GM13977 (cell line): ENCODE measurements at places on chromosomes 5 and 9.

DNA sequence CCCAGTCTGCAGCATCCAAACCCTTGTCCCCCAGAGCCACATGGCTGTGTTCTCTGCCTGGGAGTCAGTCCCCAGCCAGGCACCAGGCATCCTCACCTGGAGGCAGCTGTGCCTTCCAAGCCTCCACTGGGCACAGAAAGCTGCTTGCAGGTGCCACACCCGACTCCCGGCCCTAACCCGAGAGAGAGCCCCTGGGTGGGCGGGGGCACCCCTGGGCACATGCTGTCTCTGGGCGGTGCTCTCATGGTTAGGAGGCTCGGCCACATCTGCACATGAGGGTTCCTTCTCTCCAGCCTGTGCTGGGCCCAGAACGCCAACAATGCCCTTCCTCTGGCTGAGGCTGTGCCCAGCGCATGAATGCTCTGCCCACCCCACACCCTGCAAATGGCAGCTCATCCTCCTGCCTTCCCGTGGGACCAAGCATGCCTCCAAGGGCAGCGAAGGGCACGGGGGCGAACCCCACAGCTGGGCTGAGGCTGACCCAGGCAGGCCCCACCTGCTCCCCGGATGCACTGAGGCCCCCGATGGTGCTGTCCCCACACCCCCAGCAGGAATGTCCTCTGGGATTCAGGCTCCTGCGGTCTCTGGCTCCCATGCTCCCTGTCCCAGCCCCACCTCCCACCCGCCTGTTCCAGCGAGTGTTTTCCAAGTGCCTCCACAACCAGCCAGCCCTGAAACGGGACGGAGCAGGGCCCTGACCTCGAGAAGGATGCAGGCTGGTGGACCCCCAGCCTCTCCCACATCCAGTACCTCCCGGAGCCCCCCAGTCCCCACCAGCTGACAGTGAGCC, 22.5 kb upstream of the CAMSAP1 start:
- DNase-seq: no peak

- no peak for DNase-seq
Measured at GRCh38 chr5:90983148-90983547, 400.0 kb downstream of the ARRDC3 start.

GRCh38 chr5:78328585-78329173, 31.7 kb upstream of the SCAMP1 start:
- no peak for DNase-seq

DNA sequence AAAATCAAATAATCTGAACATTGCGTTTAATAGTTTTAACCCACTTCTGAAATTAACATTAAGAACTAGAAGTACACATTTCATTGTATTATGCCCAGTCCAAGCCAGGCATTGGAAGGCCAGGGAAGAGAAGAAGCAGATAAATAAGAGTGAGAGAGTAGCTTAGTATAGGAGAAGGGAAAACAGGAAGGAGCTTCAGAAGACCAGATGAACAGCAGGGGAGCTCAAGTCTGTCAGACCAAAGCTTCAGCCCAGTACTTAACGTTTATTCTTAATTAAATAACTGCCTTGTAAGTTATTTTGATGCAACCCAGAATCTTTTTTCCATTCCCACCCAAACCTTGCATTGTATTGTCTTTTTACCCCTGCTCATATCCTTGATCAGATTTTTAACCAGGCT, 11.5 kb upstream of the FAM120AOS start:
- no peak for DNase-seq

GRCh38 chr5:142492781-142493281, 168.0 kb upstream of the SPRY4 start:
- DNase-seq: no peak
